ENCODE measurements at places on chromosomes 7 and 10.

DNA sequence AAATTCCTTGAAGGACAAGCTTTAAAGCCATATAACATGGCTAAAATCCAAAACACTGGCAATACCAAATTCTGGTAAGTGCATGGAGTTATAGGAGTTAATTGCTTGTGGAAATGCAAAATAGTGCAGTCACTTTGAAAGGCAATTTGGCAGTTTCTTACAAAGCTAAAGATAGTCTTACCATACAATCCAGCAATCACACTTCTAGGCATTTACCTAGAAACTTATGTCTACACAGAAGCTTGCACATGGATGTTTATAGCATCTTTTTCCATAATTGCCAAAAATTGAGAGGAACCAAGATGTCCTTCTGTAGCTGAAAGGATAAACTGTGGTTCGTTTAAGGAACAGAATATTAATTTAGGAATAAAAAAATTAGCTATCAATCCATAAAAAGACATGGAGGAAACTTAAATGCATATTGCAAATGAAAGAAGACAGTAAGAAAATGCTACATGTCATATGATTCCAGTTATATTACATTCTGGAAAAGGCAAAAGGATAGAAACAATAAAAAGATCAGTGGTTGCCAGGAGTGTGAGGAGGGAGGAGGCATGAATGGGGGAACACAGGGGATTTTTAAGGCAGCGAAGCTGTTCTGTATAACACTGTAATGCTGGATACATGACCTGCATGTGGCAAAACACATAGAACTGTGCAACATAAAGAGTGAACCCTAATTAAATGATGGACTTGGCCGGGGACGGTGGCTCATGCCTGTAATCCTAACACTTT, 51.9 kb downstream of the GNAT3 start:
- no peak for DNase-seq

DNA sequence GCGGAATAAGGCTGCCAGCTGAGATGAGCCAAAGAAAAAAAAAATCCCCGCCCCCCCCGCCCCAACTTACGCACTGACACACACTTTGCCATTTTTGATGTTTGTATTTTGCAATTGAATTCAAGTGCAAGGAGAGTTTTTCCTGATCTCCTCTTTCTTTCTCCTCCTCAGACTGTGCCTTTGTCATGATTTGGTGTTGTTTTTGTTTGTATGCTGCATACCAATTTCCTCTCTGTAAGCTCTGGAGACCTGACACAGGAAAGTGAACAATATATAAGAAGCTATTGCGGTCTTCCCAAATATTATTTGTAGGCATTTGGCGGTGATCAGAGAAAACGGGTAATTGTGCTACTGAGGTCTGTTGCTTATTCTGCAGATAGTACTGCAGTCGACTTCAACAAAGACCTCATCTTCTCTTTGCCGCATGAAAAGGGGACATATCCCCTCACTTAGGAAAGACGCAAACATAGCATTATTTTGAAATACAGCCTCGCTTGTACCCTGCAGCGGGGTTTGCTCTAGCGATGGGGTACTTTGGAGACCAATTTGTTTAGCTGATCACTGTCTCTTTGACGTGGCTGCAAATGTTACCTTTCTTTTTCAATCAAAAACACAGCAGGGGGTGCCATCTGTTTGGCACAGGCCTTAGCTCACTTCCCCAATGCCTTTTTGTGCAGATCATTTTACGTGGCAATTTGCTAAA, 206.6 kb downstream of the SKAP2 start:
- DNase-seq: no peak

GRCh38 chr10:99080275-99080945, 155.2 kb downstream of the HPSE2 start:
- DNase-seq: no peak

- no peak for DNase-seq
Measured at GRCh38 chr10:112744181-112745096, 205.6 kb upstream of the TCF7L2 start.

- peak; percentile 50 for DNase-seq
Measured at GRCh38 chr7:30771174-30771879, at the start of gene MINDY4. TSS of gene MINDY4 (plus strand) at chr7:30771417. CDS start at chr7:30771494, 77 bp downstream.

- DNase-seq: no peak
Measured at GRCh38 chr10:75137533-75138438, 26.3 kb downstream of the SAMD8 start.

GRCh38 chr7:103887853-103888602, 101.4 kb downstream of the RELN start:
- no peak for DNase-seq

- no peak for DNase-seq
Measured at GRCh38 chr7:42020061-42020460, 216.9 kb downstream of the GLI3 start.

- DNase-seq: no peak
Measured at GRCh38 chr7:102473271-102473991, 5.3 kb downstream of the POLR2J start.

DNA sequence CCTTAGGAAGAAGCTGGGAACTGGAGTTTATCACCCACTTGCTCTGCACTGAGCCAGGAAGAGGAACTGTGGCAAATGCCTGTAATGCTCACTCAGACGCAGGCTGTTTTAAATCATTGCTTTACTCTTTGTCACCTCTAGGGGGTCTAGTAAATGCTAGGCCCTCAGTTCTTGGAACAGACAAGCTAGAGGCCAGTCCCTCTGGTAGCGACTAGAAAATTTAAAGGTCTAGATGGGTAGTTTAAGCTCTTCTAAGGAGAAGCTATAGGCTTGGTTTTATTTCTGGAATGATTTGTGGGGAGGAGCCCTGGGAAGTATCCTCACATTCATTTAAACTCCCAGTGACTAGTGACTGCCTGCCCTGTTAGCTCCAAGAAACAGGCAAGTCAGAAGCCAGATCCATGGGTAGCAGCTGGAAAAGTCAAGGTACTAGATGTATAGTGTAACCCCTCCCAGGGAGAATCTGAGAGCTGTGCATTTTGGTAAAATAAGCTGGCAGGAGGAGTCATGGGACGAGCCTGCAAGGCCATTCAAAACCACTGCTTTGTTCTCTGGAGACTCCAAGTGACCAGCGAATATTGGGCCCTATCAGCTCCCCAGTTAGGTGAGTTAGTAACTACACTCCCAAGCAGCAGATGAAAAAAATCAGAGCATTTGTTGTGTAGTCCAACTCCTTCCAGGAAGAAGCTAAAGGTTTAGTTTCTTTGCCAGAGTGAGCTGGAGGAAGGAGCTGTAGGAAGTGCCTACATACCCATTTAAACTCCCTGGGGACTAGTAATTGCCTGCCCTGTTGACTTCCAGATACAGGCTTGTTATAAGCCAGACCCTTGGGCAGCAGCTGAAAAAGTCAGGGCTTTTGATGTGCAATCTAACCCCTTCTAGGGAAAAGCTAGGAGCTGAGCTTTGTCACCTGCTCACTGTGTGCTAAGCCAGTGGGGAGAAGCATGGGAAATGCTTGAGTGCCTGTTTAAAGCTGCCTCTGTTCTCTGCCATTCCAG, 68.9 kb downstream of the DYNC1I1 start:
- DNase-seq: no peak

- no peak for DNase-seq
Measured at GRCh38 chr7:16915405-16915804, 33.6 kb upstream of the AGR3 start.

DNA sequence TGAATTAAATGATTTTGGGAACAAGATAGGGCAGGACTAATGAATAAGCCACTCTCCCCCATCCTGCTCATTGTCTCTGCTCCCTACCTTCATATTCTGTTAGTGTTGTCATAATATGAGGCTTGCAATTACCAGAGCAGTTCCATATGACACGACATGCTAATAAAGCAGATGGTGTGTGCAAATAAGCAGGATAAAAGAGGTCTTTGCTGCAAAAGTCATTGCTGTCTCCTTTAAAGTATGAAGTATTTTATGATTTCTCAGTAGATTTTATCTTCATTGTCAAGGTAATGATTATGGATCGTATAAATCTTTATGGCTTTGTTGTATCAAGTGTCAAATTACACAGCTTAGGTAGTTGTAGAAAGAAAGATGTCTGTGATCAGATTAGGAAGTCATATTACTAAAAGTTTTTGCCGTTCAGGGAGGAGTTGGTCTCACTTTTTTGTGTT, 114.8 kb downstream of the SDK1 start:
- DNase-seq: no peak

GRCh38 chr7:42914009-42914408, 2.1 kb upstream of the C7orf25 start:
- no peak for DNase-seq

DNA sequence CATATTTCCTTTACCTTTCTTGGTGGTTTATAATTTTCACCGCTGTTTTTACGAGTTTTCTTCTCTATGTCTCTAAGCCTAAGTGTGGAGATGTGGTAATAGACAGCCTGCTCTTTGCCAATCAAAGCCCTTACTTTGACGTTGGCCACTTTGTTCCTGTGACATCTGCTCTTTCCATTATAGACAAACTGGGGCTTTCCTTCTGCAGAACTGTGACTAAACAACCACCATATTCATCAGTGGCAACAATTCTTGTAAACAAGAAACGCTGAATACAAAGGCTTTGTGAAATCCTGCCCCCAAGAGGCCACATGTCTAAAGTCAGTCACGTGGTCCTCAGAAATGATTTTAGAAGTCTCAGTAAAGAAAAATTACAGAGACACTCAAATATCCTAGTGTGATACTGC, 59.6 kb upstream of the CAPZA2 start:
- no peak for DNase-seq

DNA sequence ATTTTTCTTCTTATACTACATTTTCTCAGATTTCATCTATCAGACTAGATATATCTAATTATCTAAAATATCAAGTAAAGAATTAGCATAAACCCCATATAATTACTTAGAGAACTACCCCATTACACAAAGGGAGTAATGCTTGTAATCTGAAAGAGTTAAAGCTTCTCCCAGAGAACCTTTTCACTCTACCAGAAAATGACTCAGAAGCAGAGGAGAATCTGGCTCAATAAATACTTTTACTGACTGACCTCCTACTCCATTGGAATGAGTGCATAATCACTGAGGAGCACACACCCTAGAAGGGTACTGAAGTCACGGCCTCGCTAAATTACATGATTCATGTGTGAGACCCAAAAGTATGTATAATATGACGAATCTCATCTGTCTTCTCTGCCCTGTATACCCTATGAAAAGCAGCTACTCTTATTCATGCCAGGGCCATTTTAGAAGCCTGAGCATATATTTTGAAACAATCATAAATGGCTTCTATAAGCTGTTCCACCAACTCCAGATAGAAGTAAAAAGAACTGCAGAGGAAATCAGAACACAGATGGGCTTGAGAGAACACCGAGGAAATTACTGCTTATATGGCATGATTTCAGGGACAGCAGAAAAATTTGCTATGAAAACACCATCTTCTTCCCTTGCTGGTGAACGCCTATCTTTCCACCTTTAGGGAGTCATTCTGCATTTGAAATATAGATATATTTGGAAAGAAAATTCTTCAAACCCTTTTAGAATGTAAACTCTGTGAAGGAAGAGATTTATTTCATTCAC, 32.7 kb downstream of the DNMBP start:
- DNase-seq: no peak

DNA sequence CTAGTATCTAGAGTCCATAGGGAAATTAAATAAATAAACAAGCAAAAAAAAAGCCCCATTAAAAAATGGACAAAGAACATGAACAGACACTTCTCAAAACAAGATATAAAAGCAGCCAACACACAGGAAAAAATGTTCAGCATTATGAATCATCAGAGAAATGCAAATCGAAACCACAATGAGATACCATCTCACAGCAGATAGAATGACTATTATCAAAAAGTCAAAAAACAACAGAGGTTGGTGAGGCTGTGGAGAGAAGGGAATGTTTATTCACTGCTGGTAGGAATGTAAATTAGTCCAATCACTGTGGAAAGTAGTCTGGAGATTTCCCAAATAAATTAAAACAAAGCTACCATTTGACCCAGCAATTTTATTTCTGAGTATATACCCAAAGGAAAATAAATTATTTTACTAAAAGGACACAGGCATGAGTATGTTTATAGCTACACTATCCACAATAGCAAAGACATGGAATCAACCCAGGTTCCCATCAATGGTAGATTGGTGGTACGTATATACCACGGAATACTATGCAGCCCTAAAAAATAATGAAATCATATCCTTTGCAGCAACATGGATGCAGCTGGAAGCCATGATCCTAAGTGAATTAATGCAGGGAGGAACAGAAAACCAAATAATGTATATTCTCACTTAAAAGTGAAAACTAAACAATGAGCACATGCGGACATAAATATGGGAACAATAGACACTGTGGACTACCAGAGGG, 366.5 kb upstream of the SEMA3C start:
- no peak for DNase-seq

DNA sequence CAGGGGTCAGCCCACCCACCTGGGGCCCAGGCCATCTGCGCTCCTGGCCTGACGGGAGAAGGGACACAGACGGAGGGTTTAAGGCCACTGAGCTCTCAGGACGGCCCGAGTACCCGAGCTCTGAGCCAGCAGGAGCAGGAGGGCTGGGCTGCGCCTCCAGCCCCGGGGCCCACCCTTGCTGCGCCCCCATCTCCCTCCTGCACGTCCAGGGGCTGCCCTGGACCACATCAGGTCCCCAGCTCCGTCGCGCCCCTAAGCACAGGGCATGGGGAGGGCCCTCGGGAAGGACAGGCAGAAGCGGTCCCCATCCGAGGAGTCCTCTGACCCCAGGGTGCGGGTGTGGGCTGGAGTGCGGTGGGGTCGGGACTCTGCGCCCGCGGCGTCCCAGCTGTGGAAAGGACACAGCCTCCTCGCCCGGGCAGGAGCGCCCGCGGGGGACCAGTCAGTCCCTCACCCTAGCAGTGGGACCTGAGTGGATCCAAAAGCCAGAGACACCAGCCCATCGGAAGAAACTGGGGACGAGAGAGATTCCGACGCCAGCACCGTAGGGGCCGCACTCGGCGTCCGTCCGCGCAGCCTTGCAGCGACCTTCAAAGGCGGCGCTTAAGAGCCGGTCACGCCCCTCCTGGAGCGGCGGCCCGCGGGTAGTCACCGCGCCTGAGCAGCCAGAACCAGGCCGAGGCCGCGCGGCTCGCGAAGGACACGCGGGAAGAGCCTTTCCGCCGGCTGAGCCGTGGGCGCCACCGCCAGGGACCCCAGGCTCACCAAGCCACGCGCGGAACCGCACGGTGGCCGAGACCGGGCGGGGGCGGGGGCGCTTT, 15.9 kb downstream of the CAMK2B start:
- DNase-seq: no peak

- DNase-seq: no peak
Measured at GRCh38 chr10:120975072-120975867, 124.1 kb downstream of the WDR11 start.

GRCh38 chr7:115009736-115010440, 88.0 kb downstream of the MDFIC start:
- DNase-seq: no peak

Data from T-helper 9 cell (primary cell).